Frontal cortex (tissue), 4 donors: ENCODE measurements at places on chromosomes 2 and 18. TPM values are rescaled to one million over a fixed set of nuclear protein-coding genes. Genes with fewer than 3 reads are reported as not detected.

- DNase-seq: no peak
These were observed 47.9 kb downstream of the MEMO1 start for GRCh38 chr2:31962757-31963361.

GRCh38 chr2:57987835-57988573 lies 58.6 kb upstream of the VRK2 start:
- DNase-seq: no peak

The KCNS3 gene
- 1.6 TPM for total RNA-seq

DNA sequence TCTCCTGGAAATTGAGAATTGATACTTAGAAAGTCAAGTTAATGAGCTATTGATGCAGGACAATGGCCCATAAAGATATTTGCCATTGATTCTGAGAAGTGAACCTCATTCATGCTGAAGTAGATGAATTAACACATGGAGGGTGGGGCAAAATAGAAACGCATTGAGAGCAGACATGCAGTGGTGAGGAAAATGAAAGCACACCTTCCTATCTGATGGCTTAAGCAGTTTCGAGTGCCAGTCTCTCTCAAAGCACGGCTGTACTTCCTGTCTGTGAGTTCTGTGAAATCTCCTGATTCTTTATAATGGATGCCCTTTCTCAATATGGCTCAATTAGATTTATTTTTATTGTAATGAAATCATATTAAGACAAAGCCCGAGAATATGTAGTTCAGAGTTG lies 247.0 kb downstream of the TMX3 start:
- DNase-seq: no peak

The VAPA gene
- 118 TPM for total RNA-seq

The ELOA2 gene
- total RNA-seq: not detected

DNA sequence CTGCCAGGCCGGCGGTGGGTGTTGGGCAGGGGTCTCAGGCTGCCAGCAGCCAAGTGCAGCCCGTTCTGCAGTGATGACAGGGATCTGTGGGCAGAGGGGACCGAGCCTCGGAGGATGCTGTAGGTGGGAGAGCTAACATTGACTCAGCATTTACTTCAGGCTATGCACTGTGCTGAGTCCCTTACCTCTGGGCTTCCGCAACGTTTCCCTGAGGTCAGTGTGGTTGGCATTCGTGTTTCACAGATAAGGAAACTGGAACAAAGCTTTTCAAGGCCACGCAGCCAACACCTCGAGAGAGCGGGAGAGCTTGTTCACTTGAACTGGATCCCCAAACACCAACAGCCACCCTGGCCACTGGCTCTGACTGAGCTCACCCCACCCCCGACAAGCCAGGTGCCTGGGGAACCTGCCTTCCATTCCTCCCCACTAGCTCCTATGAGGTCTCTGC lies 839 bp upstream of the GPR148 start:
- no peak for DNase-seq

The TLX2 gene
- not detected for total RNA-seq

DNA sequence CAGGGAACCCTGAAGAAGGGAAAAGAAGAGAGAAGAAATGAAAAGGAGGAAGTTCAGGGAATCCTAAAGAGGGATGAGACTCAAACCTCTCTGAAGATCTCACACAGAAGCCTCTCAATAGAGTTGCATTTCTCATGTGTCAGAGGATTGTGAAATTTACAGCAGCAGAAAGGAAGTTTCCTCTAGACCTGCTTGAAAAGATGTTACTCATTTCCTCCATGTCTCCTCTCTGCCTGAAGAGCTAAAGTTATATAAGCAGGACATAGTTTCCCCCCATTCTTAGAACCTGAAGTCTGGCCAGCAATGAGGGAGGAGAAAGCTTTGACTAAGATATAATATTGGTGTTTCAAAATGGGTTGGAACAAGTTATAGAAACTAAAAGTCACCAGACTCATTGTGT lies 1155.6 kb downstream of the LRP1B start:
- no peak for DNase-seq

DNA sequence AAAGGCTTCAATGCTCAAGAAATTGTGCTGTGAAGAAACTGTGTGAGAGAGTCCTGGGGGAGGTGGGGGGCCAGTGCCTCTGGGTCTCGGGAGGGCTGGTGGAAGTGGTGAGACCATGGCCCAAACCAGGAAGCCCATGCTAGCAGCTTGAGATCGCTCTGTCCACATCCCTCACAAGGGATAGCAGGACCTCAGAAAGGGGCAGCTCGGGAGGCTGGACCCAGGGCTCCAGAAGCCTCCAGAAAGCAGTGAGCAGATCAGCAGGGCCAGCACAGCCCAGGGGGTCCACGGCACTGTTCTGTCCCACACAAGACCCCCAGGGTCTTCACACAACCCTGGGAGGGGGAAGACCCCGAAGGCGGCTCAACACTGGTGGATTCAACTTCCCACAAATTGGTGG lies 24.1 kb downstream of the ST8SIA5 start:
- DNase-seq: no peak

DNA sequence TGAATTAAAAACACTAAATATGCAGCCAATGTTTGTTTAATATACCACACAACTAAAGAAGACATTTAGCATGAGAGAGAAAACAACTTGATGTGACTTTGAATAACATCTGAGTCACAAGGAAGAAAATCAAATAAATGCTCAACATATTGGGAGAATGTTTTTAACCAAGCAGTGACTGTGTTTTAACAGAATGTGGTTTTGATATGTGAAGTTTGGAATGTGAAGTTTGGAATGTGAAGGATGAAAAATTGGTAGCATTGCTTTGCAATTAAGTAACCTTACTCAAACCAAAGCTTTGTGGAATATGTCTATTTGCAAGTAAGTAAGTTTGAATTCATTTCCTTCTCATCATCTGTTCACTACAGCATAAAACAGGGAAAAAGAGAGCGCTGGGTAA lies 128.2 kb upstream of the DNAJC10 start:
- DNase-seq: no peak

- DNase-seq: no peak
These were observed 302.3 kb upstream of the UBE2E3 start for GRCh38 chr2:180677930-180678624.

DNA sequence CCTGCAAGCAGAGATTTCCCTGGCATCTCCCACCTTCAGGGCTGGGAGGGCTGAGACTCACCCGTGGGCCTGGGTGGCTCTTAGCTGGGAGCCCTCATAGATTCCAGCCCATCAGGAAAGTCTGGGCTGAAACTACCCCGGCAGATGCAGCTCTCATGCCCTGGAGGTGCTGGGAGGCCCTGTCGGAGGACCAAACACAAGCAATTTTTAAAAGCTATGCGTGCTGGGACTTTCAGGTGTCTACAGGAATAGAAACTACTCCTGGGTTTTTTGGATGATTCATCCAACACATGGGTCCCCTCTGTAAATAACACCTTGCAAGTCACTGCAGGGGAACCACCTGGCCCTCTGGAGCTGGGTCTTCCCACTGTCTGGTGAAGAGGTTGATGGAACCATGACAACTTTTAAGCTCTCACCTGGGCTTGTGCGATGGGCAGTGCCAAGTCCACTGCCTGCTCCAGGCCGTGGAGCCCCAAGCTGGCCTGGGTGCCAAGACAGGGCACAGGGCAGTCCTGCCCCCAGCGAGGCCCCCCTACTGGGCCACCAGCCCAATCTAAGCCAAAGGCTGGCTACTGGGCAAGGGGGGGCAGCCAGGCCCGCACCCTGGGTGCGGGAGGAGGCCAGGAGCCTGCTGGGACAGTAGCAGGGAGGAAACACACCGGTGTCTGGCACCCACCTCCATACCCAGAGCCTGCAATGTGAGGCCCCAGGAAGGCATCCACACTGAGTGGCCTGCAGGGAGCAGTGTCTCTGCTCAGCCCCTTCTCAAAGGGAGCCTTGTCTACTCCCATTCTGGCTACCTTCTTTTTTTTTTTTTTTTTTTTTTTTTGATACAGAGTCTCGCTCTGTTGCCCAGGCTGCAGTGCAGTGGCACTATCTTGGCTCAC lies 1.1 kb upstream of the GPR55 start:
- DNase-seq: no peak

DNA sequence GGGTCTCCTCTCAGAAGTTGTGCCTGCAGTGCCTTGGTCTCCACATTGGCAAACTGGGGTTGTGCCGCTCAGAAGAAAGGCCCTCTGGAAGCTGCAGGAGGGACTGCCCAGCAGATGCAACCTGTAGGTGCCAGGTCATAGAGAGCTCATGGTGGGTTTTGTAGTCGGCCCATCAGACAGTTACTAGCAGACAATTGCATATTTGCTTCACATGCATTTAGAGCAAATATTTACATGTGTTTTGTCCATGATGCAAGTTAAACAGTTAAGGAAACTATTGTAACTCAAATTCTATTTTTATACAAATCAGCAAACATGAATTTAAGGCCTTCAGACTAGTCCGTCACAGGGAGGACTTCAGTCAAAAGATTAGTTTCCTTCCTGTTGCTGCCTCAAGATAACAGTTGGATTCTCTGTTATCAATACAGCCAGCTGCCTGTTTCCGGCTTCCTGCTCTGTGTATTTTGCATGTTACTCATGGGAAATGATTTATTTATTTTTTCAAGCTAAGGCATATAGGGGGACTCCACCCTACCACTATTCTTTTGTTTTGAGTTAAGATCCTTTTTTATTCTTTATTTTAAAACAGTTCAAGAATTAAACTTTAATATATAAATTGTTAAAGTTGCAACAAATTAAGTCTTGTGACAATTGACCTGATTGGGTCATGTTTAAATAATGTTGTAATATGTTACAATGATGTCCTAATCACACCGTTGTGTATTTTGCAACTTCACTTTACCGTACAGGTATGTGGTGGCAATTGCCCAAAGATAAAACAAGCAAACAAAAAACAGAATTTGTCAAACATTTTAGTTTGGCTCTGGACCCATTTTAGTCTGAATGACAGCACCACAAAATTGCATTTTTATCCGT lies 133.5 kb downstream of the SPTBN1 start:
- no peak for DNase-seq

DNA sequence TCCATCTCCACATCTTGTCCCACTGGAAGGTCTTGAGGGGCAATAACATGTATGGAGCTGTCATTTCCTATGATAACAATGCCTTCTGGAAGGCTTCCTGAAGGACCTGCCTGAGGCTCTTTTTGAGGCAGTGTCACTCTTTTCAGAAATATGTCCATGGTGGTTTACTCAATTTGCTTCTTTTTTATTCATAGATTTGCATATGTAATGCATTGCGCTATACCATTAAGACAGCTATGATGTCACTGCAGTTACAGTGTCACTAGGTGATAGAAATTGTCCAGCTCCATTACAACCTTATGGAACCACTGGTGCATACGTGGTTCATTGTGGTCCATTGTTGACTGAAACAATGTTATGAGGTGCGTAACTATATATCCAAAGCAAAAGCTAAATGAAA lies 19.9 kb downstream of the NABP1 start:
- DNase-seq: no peak

GRCh38 chr18:42174909-42175308 lies 219.9 kb downstream of the PIK3C3 start:
- DNase-seq: no peak

The SERTAD2 gene
- 3.7 TPM for total RNA-seq

- no peak for DNase-seq
These were observed 93.3 kb upstream of the PAPOLG start for GRCh38 chr2:60662781-60663180.

The NT5DC4 gene
- not detected for total RNA-seq

GRCh38 chr2:85892216-85892944 lies 3.6 kb upstream of the ST3GAL5 start:
- no peak for DNase-seq

DNA sequence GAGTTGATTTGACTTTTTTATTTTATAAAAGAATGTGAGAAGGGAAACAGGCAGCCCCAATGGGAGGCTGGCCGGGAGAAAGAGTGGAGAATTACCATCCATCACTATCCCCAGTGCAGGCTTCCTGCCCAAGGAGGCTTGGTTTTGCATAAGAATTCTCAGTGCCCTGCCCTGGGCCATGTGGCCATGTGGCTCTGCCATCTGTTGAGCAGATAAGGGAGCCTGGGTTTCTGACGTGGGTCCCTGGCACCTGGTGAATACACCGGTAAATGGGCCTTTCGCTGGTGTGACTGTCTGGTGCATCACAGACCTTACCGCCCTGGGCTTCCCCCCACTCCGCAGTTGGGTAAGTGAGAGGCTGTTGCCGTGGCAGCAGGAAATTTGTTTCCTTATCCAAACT lies 54.5 kb upstream of the TMEM163 start:
- no peak for DNase-seq

- no peak for DNase-seq
These were observed 311.9 kb upstream of the RAB6C start for GRCh38 chr2:129667577-129667976.

GRCh38 chr2:137912371-137912770 lies 51.9 kb upstream of the HNMT start:
- no peak for DNase-seq

DNA sequence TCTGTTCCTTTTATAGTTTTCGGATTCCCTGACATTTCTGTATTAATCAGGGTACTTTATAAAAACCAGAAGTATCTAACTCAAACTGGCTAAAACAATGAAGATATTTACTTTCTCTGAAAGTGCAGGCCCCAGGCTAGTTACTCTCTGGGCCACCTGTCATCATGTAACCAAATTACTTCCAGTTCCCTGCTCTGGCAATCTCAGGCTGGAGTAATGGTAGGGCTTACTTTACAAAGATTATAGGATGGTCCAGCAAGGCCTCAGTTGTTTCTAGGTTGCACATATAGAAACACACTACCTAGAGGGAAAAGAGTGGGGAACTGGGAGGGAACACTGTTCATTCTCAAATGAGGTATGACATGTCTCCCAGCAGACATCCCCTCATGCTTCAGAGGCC lies 74.8 kb downstream of the CHST9 start:
- DNase-seq: no peak

DNA sequence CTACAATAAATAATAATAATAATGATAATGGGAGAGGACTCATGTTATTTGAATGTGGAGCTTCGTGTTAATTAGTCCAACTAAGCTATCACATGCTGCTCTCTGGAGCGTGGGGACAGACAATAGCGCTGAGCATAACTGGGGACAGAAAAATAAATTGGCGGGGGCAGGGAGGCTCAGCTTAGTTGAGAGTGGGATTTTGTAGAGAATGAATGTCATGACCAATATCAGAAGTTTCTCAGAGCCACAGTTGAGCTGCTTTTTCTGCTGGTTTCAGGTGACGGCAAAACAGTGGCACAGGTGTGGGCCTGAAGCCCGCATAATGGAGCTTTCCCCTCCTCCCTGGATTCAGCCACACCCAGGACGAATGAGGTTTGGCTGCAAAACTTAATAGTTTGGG lies 111.1 kb upstream of the CAB39 start:
- no peak for DNase-seq

DNA sequence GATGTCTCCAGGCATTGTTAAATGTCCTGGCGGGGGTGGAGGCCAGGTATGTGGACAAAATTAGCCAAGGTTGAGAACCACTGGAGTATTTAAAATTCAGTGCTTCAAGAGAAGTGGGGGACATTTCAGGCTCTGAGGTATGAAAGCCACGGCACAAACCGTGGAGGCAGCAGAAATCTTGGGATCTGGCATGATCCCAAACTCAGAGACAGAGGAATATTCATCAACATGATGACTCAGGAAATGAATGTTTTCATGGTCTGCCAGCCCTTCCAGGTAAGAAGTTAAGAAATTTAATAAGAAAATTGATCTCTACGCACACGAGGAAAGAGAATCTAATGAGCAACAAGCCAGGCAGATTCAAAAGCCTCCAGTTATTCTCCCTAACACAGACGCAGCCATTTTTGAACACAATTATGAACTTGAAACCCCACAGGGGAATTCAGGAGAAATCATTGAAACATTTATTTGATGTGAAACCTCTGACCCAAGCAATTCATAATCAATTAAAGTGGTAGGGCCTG lies 11.3 kb upstream of the GRP start:
- no peak for DNase-seq
